ENCODE measurements at places on chromosomes 11 and 22.

- no peak for DNase-seq
These were observed 289.5 kb downstream of the CADM1 start for GRCh38 chr11:115214644-115215234.

- no peak for DNase-seq
These were observed 256.8 kb upstream of the RAG2 start for GRCh38 chr11:36854875-36855274.

DNA sequence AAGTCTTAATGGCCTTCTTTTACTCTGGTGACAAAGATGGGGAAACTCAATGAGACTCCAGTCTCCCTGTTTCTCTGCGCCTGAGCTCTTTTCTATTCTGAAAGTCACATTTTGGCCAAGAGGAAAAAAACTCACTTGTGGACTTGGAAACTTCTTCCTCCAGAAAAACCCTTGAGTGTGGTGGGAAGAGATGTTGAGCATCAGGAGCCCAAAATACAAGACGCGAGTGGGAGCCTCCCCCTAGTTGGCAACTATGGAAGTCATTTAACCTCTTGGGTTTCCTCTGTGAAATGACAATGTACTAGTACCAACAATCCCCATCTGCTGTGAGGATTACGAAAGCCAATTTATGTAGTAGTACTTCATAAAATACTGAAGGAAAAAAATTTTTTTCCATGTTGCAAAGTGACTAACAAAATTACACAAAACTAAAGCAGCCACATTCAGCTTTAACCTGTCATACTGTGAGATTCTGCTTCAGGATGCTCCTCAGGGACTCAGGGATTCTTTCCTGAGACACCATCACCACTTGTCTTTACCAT is 524 bp upstream of the SLC25A17 start:
- no peak for DNase-seq

- no peak for DNase-seq
These were observed 12.7 kb downstream of the PDHX start for GRCh38 chr11:34928960-34929680.

GRCh38 chr11:40514124-40514523 is 945.3 kb downstream of the LRRC4C start:
- no peak for DNase-seq

DNA sequence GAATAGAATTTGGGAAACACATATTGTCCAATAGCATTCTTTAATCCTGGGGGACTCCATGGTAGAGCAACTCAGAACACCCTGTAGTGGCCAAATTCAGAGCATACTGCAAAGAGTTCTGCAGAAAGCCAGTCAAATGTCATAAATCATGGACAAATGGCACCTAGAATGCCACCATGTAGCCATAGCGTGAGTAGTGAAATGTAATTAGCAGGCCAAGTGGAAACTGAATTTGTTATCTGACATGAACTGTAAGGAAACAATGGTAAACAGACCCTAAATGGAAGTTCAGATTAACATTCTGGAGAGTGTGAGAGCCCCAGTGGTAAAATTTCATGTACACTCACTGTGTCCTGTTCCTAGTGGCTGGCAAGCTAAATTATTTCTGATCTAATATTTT is 7.0 kb upstream of the PRSS23 start:
- DNase-seq = no peak

GRCh38 chr11:84857746-84858145 is 769.4 kb downstream of the DLG2 start:
- no peak for DNase-seq

DNA sequence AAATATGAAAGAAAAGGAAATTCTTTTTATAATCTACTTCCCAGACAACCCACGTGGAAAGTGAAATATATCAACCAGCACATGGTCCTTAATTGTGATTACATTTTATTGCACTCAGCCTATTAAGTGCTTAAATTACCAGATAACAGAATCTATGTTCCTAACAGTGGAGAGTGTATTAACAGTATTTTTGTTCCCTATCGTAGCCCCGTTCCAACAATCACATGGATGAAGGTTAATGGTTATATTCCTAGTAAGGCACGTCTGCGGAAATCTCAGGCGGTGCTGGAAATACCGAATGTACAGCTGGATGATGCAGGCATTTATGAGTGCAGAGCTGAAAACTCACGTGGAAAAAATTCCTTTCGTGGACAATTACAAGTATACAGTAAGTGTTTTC is 626.1 kb upstream of the ARHGAP42 start:
- DNase-seq = no peak

DNA sequence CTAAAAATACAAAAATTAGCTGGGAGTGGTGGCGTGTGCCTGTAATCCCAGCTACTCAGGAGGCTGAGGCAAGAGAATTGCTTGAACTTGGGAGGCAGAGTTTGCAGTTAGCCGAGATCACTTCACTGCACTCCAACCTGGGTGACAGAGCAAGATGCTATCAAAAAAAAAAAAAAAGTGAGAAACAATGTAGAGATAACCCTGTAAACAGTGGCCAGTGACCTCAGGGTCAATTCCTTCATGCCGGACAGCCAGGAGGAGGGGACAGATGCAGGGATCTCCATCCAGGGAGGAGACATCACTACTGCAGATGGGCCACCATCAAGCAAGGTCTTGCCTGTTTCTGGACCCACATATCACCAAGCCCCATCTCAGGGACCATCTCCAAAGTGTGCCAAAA is 10.2 kb downstream of the CFL1 start:
- DNase-seq = no peak

DNA sequence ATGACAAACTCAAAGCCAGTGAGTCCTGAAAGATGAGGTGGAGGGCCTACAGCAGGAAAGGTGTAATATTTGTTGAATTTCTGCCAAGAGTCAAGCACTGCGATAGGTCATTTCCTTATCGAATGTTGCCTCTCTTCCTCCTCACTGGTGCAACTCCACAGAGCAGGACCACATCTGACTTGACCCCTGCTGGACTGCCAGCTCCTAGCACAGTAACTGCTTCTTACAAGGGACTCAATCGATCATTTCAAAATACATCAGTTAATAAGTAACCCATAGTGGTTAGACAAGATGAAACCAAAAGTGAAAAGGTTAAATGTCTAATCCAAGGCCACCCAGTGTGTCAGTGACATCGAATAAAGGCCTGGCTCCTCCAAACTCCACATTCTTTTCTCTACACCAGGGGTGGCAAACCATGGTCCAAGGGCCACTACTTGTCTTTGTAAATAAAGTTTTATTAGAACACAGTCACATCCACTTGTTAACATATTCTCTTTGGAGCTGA is 98.5 kb upstream of the CSNK2A3 start:
- DNase-seq = no peak

- DNase-seq = no peak
These were observed 165.6 kb downstream of the ETS1 start for GRCh38 chr11:128421577-128422330.
